Hindlimb muscle (tissue), 1 donor: ENCODE measurements at places on chromosomes 2 and 18.
A peak's percentile ranks its signal among the peaks of the same experiment; 100 is the strongest.

GRCh38 chr2:50854381-50854780 lies 177.6 kb downstream of the NRXN1 start:
- DNase-seq = peak; percentile 7

GRCh38 chr18:80191907-80192652 lies 55.2 kb downstream of the PARD6G start:
- no peak for DNase-seq

- DNase-seq = no peak
These were observed 9.0 kb downstream of the TMEM214 start for GRCh38 chr2:27041752-27042151.

DNA sequence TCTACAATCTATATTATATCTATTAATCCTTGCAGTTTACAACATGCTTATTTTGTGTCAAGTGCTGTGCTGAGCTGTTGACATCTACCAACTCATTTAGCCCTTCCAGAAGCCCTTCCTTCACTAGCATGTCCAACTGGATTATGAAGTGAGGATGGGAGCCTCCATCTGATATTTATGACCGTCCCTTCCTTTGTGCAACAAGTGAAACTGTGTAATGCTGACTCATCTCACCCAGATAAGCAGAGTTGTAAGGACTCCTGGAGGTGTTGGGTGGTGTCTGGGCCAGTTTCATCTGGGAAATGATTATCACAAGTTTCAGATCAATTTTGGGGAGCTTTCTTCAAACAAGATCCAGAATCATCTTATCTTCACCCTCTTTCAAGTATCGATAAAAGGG lies 156.6 kb upstream of the ETAA1 start:
- DNase-seq = no peak

- DNase-seq = no peak
These were observed 102.8 kb downstream of the HIBCH start for GRCh38 chr2:190216829-190217228.

DNA sequence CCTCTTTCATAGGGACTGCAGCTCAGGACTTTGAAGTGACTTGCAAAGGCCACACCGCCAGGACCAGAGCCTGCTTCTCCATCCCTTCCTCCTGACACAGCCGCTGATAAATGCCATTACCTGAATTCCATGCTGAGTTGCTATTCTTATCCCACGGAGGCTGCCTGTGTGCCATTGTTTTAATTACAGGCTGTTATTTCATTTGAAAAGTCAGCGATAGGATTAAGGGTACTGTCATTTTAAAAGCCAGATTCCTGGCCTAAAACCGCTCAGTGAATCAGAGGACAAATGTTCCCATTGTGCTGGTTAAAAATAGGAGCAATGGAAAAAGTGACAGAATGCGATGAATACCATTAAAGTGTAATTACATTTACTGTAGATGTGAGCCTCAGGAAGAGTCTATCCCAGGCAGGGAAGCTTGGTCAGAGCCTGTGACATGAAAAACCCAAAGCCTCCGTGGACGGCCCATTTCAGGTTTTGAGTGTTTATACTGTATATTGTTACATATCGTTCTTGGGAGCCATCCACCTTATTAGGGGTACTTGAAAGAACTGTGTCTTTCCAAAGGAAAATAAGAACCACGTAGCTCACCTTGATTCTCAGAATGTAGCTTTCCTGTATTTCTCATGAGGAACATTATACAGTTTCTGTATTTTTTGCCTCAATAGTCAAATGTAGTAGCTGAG lies 41.3 kb downstream of the PDCL3 start:
- DNase-seq = peak; percentile 69

DNA sequence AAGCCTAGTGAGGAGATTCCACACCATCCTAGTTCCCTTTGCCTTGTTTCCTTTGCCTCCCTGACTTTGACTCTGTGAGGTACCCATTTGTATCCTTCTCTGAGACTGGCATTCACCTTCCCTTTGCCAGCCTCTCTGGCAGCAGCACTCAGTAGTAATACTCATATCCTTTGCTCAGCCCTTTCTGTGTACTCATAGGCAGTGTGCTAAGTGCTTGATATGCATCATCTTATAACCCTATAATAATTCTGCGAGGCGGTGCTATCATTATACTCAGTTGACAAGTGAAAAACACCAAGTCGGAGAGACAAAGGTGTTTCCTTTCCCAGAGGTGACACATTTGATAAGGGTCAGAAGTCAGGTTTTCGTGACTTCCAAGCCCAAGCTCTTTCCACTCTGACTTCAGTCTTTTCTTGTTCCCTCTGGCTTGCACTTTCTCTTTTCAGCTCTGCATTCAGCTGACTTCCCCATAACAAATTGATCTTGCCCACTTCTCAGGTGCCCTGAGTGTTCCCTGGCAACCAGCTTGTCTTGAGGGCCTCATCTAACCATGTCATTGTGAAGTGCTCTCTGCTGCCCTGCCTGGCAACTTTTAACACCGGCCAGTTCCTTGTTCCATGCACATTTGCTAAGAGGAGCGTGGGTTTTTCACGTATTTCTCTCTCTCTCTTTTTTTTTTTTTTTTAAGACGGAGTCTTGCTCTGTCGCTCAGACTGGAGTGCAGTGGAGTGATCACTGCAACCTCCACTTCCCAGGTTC lies 94.5 kb upstream of the UPP2 start:
- no peak for DNase-seq

GRCh38 chr2:63514237-63514716 lies 74.0 kb downstream of the WDPCP start:
- no peak for DNase-seq

- no peak for DNase-seq
These were observed 179.8 kb downstream of the LTBP1 start for GRCh38 chr2:33126552-33126951.

DNA sequence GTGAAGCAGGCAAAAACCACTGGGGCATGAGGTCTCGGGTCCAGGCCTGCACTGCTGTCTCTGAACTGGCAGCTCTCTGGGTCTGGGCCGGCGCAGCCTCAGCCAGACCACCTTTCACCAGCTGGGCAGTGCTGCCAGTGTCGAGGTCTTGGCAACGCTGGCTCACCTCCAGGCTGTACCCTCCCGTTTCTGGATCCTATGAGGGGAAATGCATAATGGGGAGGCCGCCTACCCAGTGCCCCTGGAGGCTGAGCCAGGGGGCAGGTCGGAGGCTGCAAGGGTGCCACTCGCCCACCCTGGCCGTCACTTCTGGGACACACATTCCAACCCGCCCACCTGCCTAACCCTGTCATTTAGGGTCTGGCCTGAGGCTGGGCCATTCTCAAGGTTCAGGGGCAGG lies 24.6 kb downstream of the KIF1A start:
- no peak for DNase-seq

DNA sequence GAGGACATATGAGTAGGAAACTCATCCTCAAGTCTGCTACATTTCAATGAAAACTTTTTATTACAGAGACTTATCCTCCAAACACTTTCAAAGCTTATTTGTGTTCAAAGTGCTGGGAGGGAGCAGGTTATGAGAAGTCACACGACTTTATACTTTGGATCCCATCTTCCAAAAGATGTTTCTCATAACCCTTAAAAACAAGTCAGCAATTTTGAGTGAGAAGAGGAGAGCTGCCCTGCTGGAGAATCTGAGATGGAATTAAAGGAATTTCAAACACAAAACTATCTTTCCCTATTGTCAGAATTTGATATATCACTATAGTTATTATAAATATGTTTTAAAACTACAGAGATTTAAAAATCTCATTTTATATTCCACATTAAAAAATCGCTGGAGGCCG lies 45.8 kb downstream of the ROCK2 start:
- no peak for DNase-seq

- no peak for DNase-seq
These were observed 1.6 kb upstream of the KLF7 start for GRCh38 chr2:207167099-207167923.

- no peak for DNase-seq
These were observed 52.3 kb downstream of the EHD3 start for GRCh38 chr2:31286230-31286629.

DNA sequence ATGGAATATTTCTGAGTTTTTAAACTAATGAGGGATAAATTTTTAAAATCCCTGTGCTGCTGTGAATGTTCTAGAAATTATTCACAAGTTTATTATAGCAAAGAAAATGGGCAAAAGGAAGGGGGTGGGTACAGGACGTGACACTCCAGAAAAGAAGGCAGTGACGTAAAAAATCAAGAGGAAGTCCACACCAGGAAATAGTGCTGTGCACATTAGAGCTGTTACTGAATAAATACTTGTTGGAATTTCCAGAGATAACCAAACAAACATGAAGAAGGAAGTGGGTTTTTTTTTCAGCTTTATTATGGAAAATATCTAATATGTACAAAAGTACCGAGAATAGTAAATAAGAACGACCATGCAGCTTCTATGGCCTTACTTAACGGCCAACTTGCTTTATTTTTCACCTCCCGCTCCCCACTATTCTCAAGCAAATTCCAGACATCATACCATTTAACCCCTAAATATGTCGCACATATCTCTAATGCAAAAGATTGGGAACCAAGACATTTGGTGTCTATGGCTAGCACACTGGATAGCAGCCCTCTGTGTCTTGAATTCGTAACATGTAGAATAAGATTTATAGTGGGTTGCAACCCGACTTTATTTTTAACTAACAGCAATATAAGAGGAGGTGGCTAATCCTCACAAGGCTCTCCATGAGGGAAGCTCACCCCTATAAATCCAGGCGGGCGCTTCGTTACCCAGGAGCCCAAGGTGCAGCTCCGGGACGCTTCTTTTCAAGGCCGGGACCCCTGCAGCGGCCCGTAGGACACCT lies 580 bp upstream of the NDUFV2 start:
- peak; percentile 39 for DNase-seq

DNA sequence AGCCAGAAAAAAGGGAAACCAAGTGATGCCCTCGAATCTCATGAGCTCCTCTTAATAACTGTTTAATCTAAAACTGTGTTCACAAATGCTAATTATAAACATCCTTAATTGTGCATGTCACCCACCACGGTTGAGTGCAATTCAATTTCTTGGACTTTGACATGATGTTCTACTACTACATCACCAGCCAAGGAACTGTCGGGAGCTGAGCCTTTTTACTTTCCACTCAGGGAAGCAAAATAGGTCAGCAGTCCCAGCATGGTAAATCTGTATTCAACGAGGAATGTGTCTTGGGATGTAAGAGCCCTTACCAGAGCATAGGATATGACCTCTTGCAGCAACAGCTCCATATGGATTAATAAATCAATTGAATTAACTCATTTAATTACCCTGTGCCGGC lies 20.8 kb upstream of the REG3G start:
- DNase-seq = no peak

DNA sequence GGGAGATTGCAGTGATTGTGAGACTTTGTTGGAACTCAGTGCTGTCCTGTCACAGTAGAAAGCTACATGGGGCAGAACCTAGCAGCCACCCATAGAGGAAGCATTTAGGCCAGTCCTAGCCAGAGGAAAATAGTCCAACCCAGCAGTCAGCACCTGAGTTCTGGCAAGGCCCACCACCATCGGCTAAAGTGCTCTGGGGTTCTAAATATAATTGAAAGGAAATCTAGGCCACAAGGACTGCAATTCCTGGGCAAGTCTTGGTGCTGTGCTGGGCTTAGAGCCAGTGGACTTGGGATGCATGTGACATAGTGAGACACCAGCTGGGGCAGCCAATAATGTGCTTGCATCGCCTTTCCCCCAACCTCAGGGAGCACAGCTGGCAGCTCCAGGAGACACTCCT lies 28.9 kb upstream of the ACTR2 start:
- no peak for DNase-seq

GRCh38 chr2:130853391-130853790 lies 16.7 kb downstream of the ARHGEF4 start:
- no peak for DNase-seq

GRCh38 chr2:73981081-73982001 lies 3.4 kb upstream of the TET3 start:
- no peak for DNase-seq

- DNase-seq = no peak
These were observed 80.3 kb downstream of the EDAR start for GRCh38 chr2:108908713-108909070.

GRCh38 chr2:162072181-162072702 lies 1.8 kb downstream of the DPP4 start:
- no peak for DNase-seq

- DNase-seq = peak; percentile 68
These were observed 793 bp downstream of the NR4A2 start for GRCh38 chr2:156331572-156332283.

DNA sequence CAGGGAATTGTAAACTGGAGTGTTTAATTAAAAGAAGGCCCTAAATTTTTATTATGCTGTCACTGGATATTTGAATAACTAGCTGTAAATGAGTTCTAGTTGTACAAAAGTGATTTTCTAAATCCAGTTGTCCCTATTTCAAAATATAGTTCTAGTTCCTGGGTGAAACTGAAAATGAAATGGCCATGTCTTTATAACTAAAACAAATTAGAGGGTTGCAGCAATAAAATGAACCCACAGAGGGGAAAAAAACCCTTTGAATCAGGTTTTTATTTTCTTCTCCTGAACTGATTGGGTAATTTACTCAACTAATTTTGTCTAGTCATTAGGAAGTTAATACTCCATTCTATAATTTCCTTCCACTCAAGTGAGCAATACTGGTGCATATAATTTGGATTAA lies 55.6 kb upstream of the MAP4K3 start:
- DNase-seq = no peak

GRCh38 chr2:148667113-148667836 lies 22.7 kb downstream of the EPC2 start:
- no peak for DNase-seq

DNA sequence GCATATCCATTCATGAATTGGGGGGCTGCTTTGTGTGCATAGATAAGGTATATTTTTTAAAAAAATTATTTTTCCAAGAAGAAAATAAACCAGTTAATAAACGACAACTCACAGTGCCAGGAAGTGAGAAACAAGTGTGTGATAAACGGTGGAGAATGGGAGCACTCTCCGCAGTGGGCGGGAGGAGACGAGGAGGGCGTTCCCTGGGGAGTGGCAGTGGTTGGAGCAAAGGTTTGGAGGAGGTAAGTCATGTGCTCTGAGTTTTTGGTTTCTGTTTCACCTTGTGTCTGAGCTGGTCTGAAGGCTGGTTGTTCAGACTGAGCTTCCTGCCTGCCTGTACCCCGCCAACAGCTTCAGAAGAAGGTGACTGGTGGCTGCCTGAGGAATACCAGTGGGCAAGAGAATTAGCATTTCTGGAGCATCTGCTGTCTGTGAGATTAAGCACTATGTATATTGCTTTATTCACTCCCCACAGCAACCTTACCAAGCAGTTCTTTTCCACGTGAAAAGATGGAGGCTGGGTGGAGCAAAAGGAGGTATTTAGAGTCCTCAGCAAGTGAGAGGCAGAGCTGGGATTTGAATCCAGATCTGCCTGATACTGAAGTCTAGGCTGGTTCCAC lies 27.0 kb upstream of the CASP8 start:
- no peak for DNase-seq

GRCh38 chr2:203813684-203814083 lies 53.9 kb upstream of the CTLA4 start:
- DNase-seq = no peak

DNA sequence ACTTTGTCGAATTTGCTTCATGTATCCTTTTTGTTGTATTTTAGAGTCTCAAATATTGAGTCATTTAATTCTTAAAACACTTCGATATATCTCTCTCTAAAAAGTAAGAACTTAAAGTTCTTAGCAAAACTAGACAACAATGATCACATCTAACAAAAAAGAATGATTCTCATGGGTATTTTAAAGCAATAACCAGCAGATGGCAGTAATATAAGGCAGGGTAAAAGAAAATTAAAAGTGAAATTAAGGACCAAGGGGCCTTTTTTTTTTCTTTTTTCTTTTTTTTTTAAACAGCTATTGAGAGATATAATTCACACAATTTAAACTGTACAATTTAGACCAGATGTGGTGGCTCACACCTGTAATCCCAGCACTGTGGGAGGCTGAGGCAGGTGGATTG lies 9.9 kb upstream of the AOX1 start:
- no peak for DNase-seq
